ENCODE measurements at places on chromosomes 4 and X. TPM values are rescaled to one million over a fixed set of nuclear protein-coding genes. Genes with fewer than 3 reads are reported as not detected.

Gene ZNF81
- polyA plus RNA-seq = 1.7 TPM

DNA sequence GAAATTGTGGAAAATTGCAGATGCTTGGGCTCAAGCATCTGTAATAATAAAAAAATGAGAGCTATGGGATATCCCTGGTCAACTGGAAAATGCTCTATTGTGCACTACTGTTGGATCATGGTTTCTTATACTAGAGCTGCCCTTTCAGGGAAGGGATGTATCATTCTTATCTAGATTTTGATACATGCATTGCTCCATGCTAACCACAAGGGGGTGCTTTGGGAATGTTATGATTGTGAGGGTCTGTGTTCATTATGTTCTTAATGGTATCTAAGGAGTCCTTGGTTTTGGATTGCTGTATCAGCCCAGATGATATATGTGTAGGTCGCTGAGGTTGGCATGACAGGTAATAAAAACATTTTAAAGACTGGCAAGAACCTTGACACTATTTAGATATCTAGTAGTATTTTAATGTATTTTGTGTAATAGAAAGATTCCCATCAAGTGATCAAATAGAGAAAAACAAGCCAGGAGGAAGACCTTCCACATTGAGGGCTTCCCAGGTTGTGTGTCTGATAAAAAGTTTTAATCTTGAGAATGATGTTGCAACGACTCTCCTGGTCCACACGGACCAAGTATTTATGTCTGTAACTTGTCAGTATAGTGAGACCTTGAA lies 49.2 kb upstream of the TLR2 start:
- H3K27me3 ChIP-seq = no peaks in the 10 kb centered on the region
- H3K4me1 ChIP-seq = peaks cover 28% of the 10 kb centered on the region
- H3K4me3 ChIP-seq = no peak overlapping the region
- peak; percentile 58 for DNase-seq

Gene PABPC4L
- not detected for polyA plus RNA-seq

GRCh38 chrX:69361311-69361845 lies 142.7 kb upstream of the NALF2 start:
- no peaks in the 10 kb centered on the region for H3K27me3 ChIP-seq
- H3K4me1 ChIP-seq = no peaks in the 10 kb centered on the region
- H3K36me3 ChIP-seq = no peaks in the 10 kb centered on the region
- H3K4me3 ChIP-seq = no peak overlapping the region

DNA sequence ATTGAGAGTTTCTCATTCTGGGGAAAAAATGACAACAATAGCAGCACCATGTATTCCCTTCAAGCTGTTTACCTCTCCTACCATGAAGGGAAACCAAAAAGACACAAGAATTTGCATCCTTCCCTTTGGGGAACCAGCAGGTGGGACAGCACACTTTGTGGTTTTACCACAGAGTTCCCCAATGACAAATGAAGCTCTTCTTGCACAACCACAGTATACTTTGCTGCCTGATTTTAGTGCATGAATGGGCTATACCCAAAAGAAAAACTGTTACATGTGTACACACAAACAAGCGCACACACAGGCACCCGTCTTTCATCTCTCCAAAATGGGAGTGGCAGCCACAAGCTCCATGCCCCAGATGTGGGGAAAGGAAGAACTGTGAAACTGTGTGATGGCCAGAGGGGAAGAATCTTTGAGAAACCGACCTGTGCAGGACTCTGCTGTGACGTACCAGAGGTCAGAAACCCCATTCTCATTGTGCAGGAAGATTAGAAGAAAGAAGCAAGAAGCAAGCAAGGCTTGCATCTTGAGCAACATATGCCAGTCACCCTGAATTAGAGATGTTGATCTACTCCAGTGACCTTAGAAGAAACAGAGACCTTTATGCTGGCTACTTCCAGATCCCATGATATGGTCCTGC lies 2.7 kb upstream of the MAML3 start:
- H3K4me3 ChIP-seq = no peak overlapping the region
- peaks cover 35% of the 10 kb centered on the region for H3K4me1 ChIP-seq
- no peaks in the 10 kb centered on the region for H3K27me3 ChIP-seq
- peak; percentile 86 for DNase-seq
- peak overlapping the region; percentile 75 for H3K27ac ChIP-seq
- H3K36me3 ChIP-seq = no peaks in the 10 kb centered on the region

- no peak overlapping the region for H3K27ac ChIP-seq
- H3K36me3 ChIP-seq = no peaks in the 10 kb centered on the region
- H3K27me3 ChIP-seq = no peaks in the 10 kb centered on the region
- no peaks in the 10 kb centered on the region for H3K4me1 ChIP-seq
Measured at GRCh38 chr4:61511716-61512488, 311.8 kb downstream of the ADGRL3 start.

DNA sequence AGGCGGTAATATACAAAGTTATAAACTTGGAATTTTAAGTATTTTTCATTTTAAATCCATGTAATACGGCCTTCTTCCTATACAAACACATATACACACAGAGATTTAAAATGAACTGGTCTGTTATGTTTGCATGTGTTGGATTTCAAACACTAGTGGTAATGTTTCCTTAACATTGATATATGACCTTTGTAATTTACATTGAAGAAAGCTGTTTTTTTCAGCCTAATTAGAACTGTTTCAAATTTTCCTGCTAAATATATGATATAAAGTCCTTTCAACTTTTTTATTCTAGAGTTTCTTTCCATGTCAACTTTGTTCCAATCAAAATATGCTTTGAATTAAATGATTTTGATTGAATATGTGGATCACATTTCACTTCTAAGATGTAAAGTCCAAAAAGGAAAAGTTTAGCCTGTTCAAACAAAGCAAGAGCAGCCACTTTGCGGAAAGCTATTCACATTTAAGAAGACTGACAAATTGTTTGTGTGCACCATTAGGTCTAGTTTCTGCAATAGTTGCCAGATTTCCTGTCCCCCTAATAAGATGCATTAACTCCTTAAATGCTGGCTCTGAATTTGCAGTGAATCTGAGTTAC lies 226.0 kb upstream of the MAB21L2 start:
- no peak for DNase-seq
- no peaks in the 10 kb centered on the region for H3K4me1 ChIP-seq
- H3K27me3 ChIP-seq = no peaks in the 10 kb centered on the region

- H3K27ac ChIP-seq = no peak overlapping the region
- H3K4me1 ChIP-seq = no peaks in the 10 kb centered on the region
- H3K27me3 ChIP-seq = no peaks in the 10 kb centered on the region
- no peak overlapping the region for H3K4me3 ChIP-seq
- DNase-seq = no peak
Measured at GRCh38 chr4:17285747-17286146, 226.1 kb downstream of the QDPR start.

DNA sequence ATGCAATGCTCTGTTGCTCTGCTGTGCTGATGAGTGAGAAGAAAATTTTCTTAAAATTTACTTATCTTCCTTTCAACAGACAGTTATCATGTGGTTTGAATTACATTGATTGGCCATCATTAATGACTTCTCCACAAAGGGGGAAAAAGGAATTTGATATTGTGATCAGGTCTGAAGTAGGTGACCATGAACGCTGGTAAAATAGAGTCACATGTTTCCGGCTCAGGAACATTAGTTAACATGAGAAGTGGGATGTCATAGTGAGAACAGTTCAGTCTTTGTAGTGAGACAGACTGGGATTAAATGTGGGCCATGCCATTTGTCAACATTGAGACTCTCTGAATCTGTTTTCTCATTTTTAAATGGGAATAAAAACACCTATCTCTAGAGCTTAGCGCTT lies 50.6 kb downstream of the GBA3 start:
- no peak for DNase-seq
- H3K4me1 ChIP-seq = no peaks in the 10 kb centered on the region
- no peak overlapping the region for H3K4me3 ChIP-seq
- H3K27ac ChIP-seq = no peak overlapping the region
- no peaks in the 10 kb centered on the region for H3K27me3 ChIP-seq
- no peaks in the 10 kb centered on the region for H3K36me3 ChIP-seq

Gene FRMD7
- not detected for polyA plus RNA-seq

Gene SLC10A4
- not detected for polyA plus RNA-seq

Gene GDPD2
- not detected for polyA plus RNA-seq

GRCh38 chr4:76377911-76378310 lies 43.0 kb downstream of the CCDC158 start:
- H3K27me3 ChIP-seq = no peaks in the 10 kb centered on the region
- H3K36me3 ChIP-seq = no peaks in the 10 kb centered on the region
- no peak overlapping the region for H3K27ac ChIP-seq
- no peak overlapping the region for H3K4me3 ChIP-seq
- DNase-seq = peak; percentile 1

DNA sequence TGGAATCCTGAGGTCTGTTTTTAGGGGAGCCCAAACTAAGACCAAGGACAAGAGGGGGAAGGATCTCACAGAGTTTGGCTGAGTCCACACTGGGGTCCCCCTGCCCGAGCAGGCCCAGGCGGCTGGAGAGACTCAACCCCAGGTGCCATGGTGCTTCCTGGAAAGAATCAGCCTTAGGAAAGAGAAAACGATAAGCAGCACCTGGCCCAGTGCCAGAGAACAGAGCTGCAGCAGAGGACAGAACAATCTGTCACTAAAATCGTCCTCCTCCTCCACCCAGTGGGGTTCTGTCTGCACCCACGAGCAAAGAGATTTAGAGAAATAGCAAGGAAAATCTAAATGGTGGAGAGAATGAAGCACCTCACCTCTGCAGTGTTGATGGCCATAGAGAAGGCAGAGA lies 470.5 kb downstream of the BCOR start:
- H3K4me3 ChIP-seq = no peak overlapping the region
- no peaks in the 10 kb centered on the region for H3K36me3 ChIP-seq
- no peak overlapping the region for H3K27ac ChIP-seq
- DNase-seq = no peak

DNA sequence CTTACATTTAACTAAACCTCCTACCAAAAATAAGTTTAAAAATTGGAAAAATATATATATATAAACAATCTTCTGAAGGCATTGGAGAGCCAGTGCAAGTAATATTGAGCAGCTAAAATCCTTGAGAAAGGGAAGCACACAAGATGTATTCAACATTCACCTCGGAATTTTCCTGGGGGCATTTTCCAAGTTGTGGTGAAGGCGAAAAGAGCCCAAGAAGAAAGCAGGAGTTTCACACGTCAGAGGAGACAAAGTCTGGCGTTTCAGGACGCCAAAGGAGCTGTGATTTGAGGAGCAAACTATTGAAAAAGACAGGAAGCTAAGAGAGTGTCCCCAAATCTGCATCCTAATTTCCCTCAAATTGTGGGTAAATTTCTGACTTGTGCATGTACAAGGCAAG lies 9.1 kb upstream of the GASK1B start:
- no peaks in the 10 kb centered on the region for H3K4me1 ChIP-seq
- no peak overlapping the region for H3K27ac ChIP-seq
- no peaks in the 10 kb centered on the region for H3K27me3 ChIP-seq
- H3K36me3 ChIP-seq = peaks cover 36% of the 10 kb centered on the region
- no peak overlapping the region for H3K4me3 ChIP-seq
- DNase-seq = no peak
